ENCODE measurements at places on chromosomes 7 and 10.

- DNase-seq: no peak
Measured at GRCh38 chr7:107384025-107384424, 85.8 kb upstream of the GPR22 start.

GRCh38 chr7:147570390-147570789 is 1020.2 kb upstream of the C7orf33 start:
- DNase-seq: no peak

DNA sequence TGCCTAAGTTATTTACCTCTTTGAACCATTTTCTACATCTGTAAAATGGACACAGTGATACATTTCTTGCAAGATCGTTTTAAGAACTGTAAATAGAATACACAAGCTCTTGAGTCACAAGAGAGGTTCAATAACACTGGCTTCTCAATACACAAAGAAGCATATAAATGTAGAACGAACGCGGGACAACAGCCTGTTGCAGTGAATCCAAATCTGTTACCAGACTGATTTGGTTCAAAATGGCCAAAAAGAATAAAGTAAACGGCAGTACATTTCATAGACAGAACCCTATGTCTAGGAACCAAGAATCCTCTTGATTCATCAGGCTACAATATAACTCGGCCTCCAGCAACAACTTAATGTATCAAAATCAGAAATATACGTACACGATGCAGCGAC is 701 bp downstream of the MTPAP start:
- DNase-seq: no peak

DNA sequence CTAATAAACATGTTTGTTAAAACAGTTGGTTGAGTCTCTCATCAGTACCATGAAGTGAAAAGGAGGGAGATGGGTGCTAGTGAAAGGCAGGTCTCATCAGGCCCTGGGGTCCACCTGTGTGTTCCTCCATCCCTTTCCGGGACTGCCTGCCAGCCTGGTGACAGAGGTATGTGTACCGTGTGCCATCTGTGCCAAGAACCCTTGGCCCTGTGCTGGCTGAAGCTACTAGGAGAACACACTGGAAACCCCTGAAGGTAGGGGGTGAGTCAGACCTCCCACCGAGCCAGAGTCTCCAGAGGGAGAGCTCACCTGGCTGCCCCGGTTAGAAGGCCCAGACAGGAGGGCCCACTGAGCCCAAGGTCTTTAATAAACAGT is 2.3 kb downstream of the DDIT4 start:
- no peak for DNase-seq

- no peak for DNase-seq
Measured at GRCh38 chr7:38425509-38425908, 152.1 kb upstream of the TARP start.

GRCh38 chr10:106898446-106898845 is 266.1 kb downstream of the SORCS1 start:
- DNase-seq: no peak

- peak; percentile 89 for DNase-seq
Measured at GRCh38 chr10:101694674-101695403, at the start of gene FBXW4. Gene FBXW4 (minus strand): TSS chr10:101695170. CDS start chr10:101695105, 65 bp downstream.

DNA sequence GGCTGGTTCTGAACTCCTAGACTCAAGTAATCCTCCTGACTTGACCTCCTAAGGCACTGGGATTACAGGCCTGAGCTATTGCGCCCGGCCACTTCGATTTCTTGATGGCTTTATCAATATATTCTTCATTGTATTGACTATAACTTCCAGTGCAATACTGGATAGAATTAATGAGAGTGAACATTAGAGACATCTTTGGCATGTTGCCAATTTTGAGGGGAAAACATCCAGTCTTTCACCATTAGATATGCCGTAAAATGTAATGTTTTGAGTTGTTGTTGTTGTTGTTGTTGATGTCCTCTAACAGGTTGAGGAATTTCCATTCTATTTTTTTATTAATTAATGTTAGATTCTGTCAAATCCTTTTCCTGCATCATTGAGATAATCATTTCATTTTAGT is 578.9 kb downstream of the ZWINT start:
- no peak for DNase-seq

DNA sequence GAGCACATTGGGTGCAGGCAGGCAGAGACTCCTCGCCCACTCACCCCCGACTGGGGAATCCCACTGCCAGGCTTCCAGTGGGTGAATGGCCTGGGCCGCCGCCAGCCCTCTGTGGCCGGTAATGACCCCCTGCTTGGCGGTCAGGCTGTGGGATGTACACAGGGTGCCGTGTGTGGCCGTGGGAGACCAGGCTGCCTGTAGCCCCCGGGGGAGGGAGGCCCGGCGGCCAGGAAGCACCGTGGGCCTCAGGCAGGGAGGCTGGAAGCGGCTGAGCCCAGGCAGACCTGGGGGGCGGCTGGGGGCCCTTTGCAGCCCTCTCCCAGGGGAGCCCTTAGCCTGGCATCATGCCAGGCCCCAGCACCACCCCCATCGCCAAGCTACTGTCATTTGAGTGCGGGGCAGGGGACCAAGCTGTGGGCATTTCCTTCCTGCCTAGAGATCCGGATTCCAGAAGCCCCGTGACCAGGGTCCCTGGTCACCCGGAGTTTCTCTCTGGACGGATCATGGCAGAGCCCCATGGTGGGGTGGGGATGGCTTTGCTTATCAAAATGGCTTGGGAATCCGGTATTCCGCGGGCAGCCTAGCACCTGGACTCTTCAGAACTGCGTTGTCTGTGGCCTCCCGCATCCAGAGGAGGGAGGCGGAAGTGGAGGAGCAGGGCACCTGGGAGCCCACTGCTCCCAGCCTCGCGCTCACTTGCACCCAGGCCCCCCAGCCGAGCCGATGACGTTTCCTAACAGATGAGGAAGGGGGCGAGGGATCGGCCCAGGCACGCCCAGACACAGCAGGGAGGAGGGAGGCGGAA is 1.1 kb downstream of the TTYH3 start:
- DNase-seq: no peak

- DNase-seq: peak; percentile 45
Measured at GRCh38 chr7:28808796-28809533, 149.2 kb downstream of the TRIL start.

- no peak for DNase-seq
Measured at GRCh38 chr7:145152589-145152988, 316.7 kb upstream of the TPK1 start.

DNA sequence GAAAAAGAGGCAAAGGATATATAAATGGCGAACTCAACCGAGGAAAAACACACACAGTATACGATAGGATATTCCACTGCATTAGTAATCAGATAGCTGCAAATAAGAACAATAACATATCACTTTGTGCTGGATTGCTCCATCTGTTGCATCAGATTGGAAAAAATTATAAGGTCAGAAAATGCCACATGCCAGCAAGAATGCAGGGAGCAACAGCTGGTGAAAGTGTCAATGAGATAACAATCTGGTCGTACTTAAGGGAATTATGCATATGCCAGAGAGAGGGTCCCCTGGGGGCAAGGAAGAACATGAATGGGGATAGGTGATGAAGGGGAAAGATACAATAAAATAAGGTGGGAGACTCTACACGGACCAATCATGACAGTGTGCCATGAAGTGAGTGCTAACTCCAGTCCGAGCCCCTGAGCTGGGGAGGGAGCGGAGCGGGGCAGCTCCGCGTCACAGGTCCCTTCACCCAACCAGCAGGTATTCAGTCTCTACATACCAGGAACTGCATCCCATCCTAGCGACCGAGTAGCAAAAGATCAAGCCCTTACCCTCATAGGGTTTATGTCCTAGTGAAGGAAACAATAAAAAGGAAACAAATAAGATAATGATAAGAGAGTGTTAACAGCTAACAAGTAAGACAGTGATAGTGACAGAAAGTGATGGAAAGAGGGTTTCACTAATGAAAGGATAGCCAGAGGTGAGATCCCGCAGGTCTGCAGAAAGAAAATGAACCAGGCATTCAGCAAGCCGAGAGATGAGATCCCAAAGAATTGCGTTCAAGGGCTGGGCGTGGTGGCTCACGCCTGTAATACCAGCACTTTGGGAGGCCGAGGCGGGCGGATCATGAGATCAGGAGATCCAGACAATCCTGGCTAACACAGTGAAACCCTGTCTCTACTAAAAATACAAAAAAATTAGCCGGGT is 9.4 kb downstream of the MPP7 start:
- no peak for DNase-seq

GRCh38 chr10:119319920-119320258 is 112.5 kb downstream of the GRK5 start:
- DNase-seq: no peak

DNA sequence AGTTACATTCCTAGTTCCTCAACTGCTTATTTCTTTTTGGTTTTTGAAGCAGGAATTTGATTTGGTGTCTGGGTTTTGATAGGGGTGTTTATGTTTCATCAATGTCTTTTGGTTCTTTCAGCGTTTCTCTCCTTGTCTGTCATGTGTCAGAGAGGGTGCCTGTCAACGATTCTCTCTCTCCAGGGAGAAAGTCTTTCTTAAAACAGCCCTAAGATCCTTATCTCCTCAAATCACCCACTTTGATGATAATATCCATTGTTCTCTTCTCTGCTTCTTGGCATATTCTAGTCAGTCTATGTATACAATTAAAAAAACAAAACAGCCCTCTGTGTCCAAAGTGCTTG is 77.2 kb downstream of the TCF7L2 start:
- no peak for DNase-seq

DNA sequence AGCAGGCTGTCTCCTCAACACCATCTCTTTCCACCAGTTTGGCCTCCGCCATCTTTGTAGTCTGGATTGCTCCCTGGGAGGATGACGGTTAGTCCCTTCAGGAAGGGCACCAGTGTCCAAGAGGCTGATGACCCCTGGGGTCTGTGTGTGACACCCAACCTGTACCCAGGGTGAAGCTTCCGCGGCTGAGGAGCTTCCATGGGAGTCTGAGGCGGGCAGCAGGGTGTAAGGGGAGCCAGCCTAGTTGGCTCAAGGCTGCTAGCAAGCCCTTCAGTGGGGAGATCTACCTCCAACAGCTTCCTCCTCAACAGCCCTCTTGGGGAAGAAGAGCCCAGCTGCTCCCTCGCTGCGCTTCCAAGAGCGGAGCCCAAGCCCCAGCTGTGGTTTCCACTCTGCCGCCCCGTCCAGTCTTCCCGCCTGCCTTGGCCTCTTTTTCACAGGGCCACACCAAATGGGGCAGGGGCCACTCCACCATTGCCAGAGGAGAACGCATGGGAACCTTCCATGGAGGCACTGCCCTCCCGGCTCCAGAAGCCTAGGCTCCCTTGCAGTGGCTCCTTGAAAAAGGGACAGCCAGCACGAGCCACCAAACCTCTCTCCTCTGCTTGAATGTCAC is 57.4 kb downstream of the TMEM209 start:
- DNase-seq: no peak

DNA sequence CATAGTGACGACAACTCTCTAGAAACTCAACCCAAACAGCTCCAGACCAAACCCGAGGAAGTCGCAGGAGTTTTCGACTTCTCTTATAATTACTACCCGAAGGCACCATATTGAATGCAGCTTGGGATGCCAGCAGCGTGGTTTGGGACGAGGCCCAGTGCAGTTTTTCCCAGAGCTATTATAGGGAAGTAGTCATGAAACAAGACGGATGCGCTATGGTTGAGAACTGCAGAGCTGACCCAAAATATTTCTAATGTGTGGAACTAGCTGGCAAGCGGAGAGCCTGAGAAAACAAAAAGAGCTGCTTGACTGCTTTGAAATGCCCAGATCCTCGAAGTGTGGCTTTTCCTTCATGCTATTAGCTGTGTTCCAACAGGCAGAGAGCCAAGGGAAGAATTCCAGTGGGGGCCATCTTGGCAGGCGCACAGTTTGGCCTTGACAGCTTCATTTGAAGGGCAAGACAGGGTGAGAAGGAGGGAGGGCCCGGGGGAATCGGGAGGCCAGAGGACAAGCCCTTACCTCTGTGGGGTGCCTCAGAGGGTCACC is 122.7 kb downstream of the CUL2 start:
- no peak for DNase-seq

DNA sequence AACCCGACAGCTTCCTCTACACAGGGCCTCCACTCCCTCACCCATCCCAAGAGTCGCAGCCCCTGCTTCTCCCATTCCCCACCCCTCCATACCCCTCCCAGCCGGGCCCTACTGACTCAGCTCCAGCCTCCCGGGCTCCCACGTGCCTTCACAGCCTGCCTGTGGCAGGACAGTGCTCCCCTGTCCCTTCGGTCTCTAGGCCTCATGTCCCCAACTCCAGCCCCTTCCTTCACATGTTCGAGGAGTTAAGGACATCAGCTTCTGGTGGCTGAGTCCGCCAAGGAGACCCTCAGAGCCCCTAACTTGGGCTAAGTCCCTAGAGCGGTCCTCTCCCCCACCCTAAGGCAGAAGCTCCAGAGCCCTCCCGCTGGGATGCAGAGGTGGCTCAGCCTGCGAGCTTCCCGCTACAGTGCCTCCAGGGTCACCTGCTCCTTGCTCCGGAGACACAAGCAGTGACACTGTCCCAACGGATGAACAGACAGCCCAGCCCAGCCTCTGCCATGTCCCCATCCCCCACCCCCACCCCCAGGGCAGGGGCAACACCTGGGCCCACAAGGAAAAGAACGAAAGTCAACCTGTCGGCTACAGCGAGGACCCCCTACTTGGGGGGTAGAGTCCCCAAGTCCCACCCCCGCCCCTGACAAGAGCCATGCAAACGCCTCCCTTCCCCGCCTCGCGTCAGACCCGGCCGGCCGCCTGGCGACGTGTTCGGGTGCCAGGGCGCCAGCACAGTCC is 716 bp downstream of the SMARCD3 start:
- DNase-seq: no peak

DNA sequence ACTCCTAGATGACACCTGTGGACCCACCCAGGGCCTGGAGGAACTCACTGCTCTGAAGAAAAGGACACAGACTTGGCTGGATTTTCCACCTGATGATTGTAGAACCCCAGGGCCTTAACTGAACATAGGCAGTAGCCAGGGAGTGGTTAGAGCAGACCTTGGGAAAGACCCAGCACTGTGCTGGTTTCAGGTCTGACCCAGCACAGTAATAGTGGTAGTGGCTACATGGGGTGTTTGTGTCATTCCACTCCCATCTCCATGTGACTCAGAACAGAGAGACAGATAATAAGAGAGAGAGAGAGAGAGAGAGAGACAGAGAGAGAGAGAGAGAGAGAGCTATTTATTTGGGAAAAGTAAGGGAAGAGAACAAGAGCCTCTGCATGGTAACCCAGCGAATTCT is 239.1 kb upstream of the MEOX2 start:
- DNase-seq: no peak

- DNase-seq: no peak
Measured at GRCh38 chr10:121609426-121610380, 11.5 kb upstream of the FGFR2 start.

- peak; percentile 34 for DNase-seq
Measured at GRCh38 chr7:1662767-1663166, 7.3 kb upstream of the ELFN1 start.

- DNase-seq: no peak
Measured at GRCh38 chr10:74949034-74949832, 122.8 kb downstream of the KAT6B start.

- DNase-seq: no peak
Measured at GRCh38 chr10:517872-518475, 171.5 kb downstream of the DIP2C start.

DNA sequence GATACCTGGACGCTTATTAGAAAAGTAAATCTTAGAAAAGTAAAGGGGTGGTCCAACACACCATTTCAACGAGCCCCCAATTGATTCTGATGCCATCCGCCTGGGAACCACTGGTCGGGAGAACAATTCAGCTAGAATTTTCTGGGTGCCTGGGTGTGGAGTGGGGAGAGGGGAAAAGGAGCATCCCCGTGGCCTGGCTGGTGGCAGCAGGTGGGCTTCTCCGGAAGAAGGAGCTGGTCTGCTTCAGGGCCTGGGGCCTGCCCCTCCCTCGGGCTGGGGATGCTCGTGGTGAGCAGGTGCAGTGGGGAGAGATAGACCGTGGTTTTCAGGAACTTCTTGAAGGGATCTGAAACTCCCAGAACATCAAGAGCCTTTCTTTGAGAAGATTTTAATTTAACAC is 39.9 kb upstream of the DUSP5 start:
- no peak for DNase-seq

- DNase-seq: no peak
Measured at GRCh38 chr7:103134836-103135554, 13.9 kb downstream of the NAPEPLD start.
